ENCODE measurements at places on chromosomes 5 and 9.

GRCh38 chr5:132103969-132104391 lies 30.4 kb downstream of the CSF2 start:
- no peak for DNase-seq

- no peak for DNase-seq
Observed at GRCh38 chr9:108108852-108109448, 619.4 kb upstream of the KLF4 start.

- no peak for DNase-seq
Observed at GRCh38 chr5:61719124-61719523, 387.1 kb downstream of the ZSWIM6 start.

GRCh38 chr5:17373406-17373805 lies 124.6 kb upstream of the TAF11L2 start:
- no peak for DNase-seq

GRCh38 chr9:129493002-129493705 lies 127.7 kb downstream of the C9orf50 start:
- DNase-seq: no peak

DNA sequence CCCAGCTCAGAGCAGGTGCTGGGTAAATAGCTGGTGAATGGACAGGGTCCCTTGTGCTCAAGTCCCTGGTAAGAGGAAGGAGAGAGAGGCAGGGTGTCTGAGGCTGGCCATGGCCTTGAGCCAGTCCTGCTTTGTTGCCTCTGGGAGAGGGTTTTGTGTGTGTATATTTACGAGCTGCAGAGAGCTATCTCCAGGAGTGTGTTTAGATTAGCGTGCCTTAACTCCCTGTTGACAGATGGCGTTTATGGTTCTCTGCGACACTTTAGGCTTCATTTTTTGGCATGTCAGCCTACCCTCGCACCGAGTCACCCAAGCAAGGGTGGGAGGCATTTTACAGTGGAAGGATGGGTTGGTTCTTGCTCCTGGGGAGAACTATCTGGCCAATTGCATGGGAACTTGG lies 22.2 kb downstream of the HMCN2 start:
- no peak for DNase-seq

- DNase-seq: no peak
Observed at GRCh38 chr9:79917421-79917820, 345.7 kb downstream of the TLE4 start.

- no peak for DNase-seq
Observed at GRCh38 chr5:31706186-31706585, 67.3 kb downstream of the PDZD2 start.

DNA sequence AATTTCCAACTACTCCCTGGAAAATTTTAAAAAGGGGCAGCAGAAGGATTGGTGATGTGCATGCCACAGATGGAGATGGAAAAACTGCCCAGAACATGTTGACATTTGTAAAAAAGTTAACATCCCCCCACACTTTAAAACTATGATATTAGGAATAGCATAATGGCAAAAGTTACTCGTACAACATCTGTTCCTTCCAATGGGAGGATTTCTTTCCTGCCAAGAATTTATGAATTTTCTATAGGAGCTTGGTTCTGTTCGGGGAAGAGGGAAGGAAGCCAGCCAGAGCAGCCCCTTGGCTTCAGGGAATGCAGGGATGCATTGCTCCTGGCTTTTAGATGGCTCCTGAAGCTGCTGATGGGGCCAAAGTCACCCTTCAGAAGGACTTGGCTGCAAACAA lies 22.7 kb downstream of the KLF4 start:
- no peak for DNase-seq

Measured in activated T-helper 9 cell treated with anti-CD3 and anti-CD28 coated beads, Interleukin-2, amount 50 U/mL, for 16 hours (primary cell).